CD8-positive, alpha-beta memory T cell (primary cell): ENCODE measurements at places on chromosomes 7 and 10. TPM values are rescaled to one million over a fixed set of nuclear protein-coding genes. Genes with fewer than 3 reads are reported as not detected.

OR2A42 gene
- total RNA-seq: not detected

BAMBI gene
- total RNA-seq: 1.7 TPM

GPR26 gene
- not detected for total RNA-seq

STN1 gene
- 23.6 TPM for total RNA-seq

CALML3 gene
- not detected for total RNA-seq
